ENCODE measurements at places on chromosomes 2 and 18.

- no peak for DNase-seq
These were observed 66.3 kb downstream of the NYAP2 start for GRCh38 chr2:225465827-225466226.

DNA sequence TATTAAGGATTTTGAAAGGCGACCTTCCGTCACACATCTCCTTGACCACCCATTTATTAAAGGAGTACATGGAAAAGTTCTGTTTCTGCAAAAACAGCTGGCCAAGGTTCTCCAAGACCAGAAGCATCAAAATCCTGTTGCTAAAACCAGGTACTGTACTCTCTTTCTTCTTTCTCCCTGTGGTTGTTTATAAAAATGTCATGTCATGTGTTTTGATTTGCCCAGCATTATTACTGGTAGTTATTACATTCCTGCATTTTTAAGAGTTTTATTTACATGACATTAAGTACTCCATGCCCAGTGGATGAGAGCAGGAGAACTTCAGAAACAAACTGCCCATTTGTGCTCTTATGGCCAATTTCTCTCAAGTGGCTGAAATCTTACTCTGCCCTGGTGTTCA is 191.3 kb downstream of the MYO3B start:
- DNase-seq: no peak

DNA sequence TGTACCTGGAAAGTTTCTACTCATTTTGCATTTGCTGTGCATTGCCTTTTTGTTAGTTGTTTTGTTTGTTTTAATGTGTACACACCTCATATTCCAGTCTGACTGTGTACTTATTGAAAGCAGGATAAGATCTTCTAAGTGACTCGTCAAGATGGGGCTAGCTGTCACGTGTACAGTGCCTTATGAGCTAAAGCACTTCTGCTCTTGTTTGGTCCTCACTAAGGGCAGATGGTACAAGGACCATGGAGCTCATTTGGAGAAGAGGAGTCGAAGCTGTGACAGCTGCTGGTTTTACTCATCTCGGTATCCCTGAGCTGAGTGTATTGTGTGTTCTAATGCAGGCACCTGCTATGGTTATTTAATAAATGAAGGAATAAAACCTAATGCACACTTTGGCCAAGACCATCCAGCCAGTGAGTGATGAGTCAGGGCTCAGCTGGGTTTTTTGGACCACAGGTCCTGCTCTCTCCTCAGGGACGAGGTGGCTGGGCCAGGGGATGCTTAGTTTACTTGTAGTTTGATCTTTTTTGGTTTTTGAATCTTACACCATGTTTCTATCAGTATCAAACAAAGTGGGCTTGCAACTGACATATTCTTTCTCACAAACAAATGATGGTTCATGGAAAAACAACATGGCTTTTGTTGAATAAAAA is 152.5 kb upstream of the APCDD1 start:
- no peak for DNase-seq

- DNase-seq: no peak
These were observed 40.3 kb downstream of the PLA2R1 start for GRCh38 chr2:160022162-160022561.

DNA sequence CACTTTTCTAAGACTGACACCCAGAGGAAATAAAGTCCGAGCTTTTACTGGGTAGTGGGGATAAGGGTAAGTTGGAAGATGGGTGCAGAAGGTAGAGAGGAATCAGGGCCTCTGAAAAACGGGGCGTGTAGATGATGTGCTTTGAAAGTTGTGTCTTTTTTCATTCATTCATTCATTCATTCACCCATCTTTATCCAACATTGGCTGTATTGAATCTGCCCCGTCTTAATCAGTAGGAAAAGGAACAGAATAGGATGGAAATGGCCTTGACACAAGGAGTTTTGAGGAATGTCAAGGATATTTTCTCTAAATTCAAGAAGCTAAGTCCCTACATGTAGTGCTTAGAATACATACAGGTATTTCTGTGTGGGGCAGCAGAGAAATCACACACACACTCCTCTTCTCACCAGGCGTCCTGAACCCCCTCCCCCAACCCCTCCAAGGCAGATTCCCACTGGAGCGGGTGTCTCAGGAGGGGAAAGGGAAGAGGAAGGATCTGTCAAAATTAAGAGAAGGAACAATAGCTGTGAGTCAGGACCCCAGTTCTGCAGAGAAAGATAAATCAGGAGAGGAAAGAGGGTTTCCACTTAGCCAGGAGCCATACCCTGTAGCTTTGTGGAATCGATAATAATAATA is 13.9 kb downstream of the DYSF start:
- no peak for DNase-seq

Data from amniotic epithelial cell (primary cell).